Fibroblast of mammary gland (primary cell): ENCODE measurements at places on chromosomes 13 and 19.

DNA sequence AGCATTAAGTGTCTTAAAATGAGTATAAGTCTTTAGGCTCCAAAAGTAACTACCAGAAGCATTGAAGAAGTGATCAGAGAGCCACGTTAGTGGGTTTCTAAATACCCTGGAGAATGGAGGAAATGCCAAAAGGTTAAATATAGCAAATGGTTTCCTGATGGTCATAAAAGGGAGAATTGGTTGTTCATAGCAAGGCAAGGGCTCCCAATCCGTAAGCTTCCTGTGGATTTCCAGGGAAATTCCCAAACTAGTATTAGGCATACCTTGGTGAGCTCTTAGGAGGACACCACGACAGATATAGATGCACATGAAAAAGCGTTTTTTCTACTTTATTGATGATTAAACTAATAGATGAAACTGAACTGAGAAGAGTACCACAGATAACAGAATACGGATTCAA lies 410.9 kb downstream of the FOXO1 start:
- no peak for DNase-seq

- DNase-seq: no peak
Measured at GRCh38 chr19:58440556-58440955, 603 bp upstream of the ZNF132 start.

- no peak for DNase-seq
Measured at GRCh38 chr19:2136796-2137195, 14.6 kb downstream of the AP3D1 start.

DNA sequence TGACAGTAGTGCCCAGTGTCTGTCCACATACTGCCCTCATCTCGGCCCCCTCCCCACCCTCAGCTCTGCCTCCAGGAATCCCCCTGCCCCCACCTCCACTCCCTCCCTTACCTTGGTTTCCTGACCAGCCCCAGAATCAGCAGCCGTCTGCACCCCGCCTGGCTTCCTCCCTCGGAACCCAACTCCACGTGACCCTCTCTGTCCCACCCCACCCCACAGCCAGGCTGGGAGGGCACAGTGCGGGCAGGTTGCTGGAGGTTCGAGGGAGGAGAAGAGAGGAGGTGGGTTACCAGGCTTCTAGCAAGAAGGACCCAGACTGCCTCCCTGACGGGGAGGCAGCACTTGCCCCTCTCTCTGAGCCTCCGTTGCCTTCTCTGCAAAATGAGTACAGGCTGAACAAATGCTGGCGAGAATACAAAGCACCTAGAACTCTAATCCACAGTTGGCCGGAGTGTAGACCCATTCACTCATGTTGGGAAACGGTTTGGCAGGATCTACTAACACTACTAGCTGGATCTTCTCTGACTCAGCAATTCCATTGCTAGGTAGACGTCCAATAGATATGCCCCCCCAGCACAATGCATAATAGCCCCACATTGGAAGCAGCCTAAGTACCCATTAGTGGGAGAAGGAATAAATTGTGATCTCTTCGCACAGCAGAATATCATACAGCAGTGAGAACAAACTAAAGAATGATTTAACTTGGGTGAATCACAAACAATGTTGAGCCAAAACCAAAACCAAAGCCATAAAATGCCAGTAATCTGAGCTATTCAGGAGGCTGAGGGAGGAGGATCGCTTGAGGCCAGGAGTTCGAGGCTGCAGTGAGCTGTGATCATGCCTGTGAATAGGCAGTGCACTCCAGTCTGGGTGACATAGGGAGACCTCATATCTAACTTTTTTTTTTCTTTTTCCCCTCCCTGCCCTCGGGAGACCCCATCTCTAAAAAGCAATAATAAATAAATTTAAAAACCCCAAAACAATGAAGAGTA lies at the start of gene RASAL3:
Gene RASAL3, minus strand, starts transcription at position 151 of the 992 bp plus-strand sequence. CDS start 186 bp downstream, outside the sequence.
- no peak for DNase-seq

- DNase-seq: peak; percentile 39
Measured at GRCh38 chr19:802498-803098, 5.3 kb downstream of the PTBP1 start.

DNA sequence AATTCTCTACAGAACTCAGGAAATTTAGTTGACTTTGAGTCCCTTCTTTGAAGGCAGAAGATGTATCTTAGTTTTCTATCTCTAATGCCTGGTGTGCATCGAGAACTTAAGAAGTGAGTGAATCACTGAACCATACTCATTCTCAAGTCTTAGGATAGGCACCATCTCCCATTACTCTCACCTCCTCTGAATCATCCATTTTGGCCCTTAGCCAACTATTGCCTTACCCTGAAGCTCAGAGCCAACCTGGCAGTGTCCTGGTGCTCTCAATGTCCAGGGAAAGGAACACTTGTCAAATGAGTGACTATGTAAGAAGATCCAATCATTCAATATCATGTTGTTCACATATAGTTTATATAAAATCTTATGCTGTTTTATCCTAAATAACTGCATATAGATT lies 146.6 kb downstream of the RGCC start:
- peak; percentile 88 for DNase-seq

DNA sequence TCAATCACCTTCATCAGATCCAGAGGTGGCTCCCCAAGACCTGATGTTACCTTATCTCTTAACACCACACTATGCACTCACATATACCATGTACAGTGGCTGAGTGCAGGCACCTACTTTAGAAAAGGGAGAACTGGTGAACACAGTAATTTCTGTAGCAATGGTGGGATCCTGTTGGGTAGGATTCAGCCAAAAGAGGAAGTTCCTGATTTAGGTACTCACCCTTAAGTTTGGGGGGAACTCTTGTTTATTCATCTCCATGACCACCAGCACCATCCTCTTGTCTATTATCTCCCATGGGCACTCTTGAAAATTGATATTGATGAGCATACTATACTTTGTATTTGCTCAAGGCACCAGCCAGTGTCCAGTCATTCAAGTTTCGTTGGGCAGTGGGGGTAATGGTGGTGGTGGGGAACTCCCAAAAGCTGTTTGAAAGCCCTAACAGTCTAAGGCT lies 324.4 kb downstream of the LMO7 start:
- DNase-seq: no peak

GRCh38 chr13:103039183-103039582 lies 27.0 kb downstream of the SLC10A2 start:
- no peak for DNase-seq
